Activated naive CD4-positive, alpha-beta T cell treated with anti-CD3 and anti-CD28 coated beads for 36 hours (primary cell): ENCODE measurements at places on chromosomes 4 and X. TPM values are rescaled to one million over a fixed set of nuclear protein-coding genes. Genes with fewer than 3 reads are reported as not detected.

Gene SNCA
- 1.1 TPM for total RNA-seq

Gene PHEX
- 0.31 TPM for total RNA-seq

Gene FRMPD3
- total RNA-seq, result not detected

Gene COL4A6
- total RNA-seq, result not detected

Gene DMRTC1B
- total RNA-seq, result not detected

Gene RHOXF2B
- not detected for total RNA-seq

Gene BMP2K
- total RNA-seq, result 14.5 TPM

Gene DAPP1
- total RNA-seq, result 24.4 TPM

Gene SMIM14
- 2.7 TPM for total RNA-seq

Gene NEXMIF
- total RNA-seq, result 1.2 TPM

Gene ZNF157
- 1.0 TPM for total RNA-seq

Gene PNMA3
- total RNA-seq, result 0.69 TPM

Gene SMIM43
- not detected for total RNA-seq
